GM23338 (cell line): ENCODE measurements at places on chromosomes 5 and 9. TPM values are rescaled to one million over a fixed set of nuclear protein-coding genes. Genes with fewer than 3 reads are reported as not detected.
A peak's percentile ranks its signal among the peaks of the same experiment; 100 is the strongest.

- no peak for DNase-seq
These were observed 103.4 kb downstream of the ADAMTS2 start for GRCh38 chr5:179241764-179242370.

DNA sequence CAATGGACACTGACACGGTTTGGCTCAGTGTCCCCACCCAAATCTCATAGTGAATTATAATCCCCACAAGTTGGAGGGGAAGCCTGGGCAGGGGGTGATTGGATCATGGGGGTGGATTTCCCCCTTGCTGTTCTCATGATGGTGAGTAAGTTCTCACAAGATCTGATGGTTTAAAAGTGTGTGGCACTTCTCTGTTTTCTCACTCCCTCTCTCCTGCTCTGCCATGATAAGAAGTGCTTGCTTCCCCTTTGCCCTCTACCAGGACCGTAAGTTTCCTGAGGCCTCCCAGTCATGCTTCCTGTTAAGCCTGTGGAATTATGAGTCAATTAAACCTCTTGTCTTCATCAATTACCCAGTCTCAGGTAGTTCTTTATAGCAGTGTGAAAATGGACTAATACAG, 115.8 kb upstream of the KIF2A start:
- no peak for DNase-seq

DNA sequence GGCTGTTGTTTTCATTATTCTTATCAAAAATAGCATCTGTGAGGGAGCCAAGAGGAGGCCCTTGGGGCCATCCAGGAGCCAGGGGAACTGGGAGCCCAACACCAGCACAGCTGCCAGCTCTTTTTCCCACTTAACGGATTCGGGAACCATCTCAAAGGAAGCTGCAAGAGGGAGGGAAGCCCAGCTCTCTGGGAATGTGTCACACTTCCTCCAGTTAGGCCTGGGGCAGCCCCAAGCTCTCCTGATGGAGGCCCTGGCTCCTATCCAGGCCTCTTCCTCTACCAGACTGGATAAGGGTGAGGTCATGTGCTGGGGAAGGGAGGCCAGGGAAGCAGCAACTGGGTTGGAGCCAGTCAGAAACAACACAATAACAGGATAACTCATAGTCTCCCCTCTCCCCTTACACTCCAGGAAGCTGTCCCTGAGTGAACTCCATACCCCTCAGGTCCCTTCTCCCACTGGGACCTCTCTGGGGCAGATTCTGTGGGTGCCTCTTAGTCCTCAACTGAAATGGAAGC, 12.7 kb downstream of the CSF2 start:
- DNase-seq = no peak

- DNase-seq = no peak
These were observed 1363.3 kb downstream of the MAT2B start for GRCh38 chr5:164868761-164869160.

- DNase-seq = peak; percentile 63
These were observed 612.9 kb upstream of the TLE4 start for GRCh38 chr9:78958892-78959291.

GRCh38 chr5:78234804-78235203, 59.7 kb downstream of the AP3B1 start:
- DNase-seq = no peak

- DNase-seq = no peak
These were observed 17.0 kb upstream of the RNF20 start for GRCh38 chr9:101516655-101517054.

- DNase-seq = no peak
These were observed 2.8 kb upstream of the ADAMTS12 start for GRCh38 chr5:33894566-33894965.

The EQTN gene
- 0.24 TPM in 1 of 2 replicates, not detected in the other for total RNA-seq

The IGFBPL1 gene
- total RNA-seq = 75.6 and 78.5 TPM in 2 replicates

The AQP7 gene
- not detected in 2 replicates for total RNA-seq

The BTNL9 gene
- 2.8 and 3.4 TPM in 2 replicates for total RNA-seq

The SPINK13 gene
- total RNA-seq = not detected in 2 replicates

The HTR1A gene
- total RNA-seq = 2.3 and 4.7 TPM in 2 replicates

The SPAAR gene
- total RNA-seq = not detected in 2 replicates

The SHLD3 gene
- 4.2 and 5.1 TPM in 2 replicates for total RNA-seq
